ENCODE measurements at places on chromosomes 16 and 17.

DNA sequence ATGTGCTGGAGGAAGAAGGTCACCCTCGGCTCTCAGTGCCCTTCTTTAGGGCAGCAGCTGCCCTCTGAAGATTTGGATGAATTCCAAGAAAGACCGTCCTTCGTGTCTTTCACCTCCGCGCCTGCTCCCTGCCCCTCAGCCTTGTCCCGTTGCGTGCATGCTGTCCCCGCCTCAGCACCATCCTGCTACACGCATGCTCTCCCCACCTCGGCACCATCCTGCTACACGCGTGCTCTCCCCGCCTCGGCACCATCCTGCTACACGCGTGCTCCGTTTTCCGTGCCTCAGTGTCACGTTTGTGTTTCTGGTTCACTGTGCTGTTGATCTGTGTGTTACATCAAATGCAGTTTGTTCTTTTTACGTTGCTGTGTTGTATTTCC is 13.5 kb downstream of the ACSF3 start:
- DNase-seq = no peak

- no peak for DNase-seq
Observed at GRCh38 chr16:57995721-57996405, 4.6 kb downstream of the ZNF319 start.

GRCh38 chr16:72576189-72576588 is 404.2 kb upstream of the PMFBP1 start:
- DNase-seq = no peak

DNA sequence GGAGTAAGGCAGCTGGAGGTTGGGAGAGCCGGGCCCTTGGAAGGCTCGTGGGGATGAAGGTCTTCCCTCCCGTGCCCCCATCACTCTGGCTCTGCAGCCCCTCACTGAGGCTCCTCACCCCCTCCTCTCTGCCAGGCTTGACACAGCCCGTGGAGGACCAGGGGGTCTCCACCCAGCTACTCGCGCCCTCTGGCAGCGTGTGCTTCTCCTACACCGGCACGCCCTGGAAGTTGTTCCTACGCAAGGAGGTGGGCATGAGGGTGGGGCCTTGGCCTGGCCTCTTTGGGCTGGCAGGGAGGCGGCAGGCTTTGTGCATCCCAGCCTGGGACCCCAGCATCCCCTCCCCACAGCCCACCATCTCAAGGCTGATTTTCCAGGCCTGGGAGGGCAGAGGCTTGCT is 15.6 kb upstream of the SMIM5 start:
- no peak for DNase-seq

DNA sequence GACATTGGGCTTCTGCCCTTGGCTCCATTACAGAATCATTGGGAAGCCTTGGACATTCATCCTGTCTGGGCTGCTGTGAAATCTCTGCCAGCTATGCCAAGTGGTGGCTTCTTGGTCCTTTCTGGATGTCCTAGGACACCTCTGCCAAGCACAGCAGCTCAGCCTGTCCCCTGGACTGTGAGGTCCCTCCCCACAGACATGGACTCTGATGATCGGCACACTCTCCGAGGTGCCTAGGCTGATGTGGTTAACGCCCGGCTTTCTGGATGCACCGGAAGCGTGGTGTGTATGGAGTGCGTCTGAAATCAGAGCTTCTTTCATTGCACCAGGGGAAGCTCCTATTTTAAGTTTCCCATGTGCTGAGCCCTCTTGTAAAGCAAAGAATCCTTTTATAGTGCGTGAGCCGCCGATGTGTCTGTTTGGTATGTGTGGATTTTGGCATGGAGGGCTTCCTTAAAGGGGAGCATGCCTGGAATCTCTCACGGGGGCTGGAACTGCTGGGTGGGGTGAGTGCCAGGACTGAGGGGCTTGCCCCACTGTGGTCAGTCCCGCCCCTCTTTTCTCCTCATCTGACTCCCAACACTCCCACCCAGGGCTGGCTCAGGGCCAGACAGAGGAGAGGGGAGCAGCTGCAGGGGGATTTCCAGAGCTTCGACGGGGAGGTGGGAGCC is 7.0 kb upstream of the ARHGAP23 start:
- no peak for DNase-seq

GRCh38 chr16:57178793-57179212 is 7.0 kb downstream of the PSME3IP1 start:
- DNase-seq = no peak

- DNase-seq = no peak
Observed at GRCh38 chr17:62075308-62075815, 10.3 kb upstream of the MED13 start.

DNA sequence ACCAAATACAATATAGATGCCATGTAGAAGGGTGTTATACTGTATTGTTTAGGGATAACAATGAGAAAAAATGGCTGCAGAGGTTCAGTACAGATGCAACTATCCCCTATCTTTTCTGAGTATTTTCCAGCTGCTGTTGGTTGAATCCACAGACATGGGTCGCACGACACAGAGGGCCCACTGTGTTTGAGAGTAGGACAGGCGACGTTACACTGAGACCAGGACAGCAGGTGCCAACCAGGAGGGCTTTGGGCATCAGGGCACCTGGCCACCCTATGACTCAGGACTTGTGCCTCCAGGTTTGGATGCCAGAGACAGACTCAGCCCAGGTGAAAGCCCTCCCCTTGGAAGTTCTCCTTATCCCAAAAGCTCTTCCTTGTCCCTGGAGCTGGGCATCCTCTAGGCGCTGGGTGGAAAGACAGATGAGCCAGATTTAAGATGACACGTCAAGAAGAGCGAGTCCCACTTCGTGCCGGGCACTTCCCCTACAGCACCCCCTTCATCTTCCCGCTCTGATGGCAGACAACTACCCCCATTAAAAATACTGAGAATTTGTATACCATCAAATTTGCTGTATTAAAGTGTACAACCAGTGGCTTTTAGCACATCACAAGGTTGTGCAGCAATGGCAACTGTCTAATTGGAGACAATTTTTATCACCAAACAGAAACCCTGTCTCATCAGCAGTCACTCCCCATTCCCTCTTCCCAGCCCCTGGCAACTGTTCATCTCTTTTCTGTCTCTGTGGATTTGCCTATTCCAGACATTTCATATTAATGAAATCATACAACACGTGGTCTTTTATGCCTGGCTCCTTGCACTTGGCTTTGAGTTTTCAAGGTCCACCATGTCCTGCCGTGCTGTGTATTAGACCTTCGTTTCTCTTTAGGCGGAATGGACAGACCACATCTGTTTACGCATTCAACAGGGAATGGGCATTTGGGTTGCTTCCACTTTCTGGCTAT is 30.6 kb downstream of the TNFRSF13B start:
- DNase-seq = no peak
